ENCODE measurements at places on chromosomes 6 and 20.

DNA sequence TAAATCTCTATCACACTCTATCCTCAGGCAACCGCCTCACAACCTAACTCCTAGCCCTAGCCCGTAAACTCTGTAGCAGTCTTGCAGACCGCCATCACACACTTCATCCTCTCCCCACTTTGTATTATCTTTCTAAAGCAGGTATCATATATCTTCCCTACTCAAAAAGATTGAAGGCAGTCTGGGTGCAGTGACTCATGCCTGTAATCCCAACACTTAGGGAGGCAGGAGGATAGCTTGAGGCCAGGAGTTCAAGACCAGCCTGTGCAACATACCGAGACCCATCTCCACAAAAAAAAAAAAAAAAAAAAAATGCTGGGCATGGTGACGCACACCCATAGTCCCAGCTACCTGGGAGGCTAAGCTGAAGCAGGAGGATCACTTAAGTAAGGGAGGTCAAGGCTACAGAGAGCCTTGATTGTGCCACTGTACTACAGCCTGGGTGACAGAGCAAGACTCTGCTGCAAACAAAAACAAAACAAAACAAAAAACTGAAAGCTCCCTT is 22.9 kb downstream of the RANBP9 start:
- DNase-seq, result no peak

DNA sequence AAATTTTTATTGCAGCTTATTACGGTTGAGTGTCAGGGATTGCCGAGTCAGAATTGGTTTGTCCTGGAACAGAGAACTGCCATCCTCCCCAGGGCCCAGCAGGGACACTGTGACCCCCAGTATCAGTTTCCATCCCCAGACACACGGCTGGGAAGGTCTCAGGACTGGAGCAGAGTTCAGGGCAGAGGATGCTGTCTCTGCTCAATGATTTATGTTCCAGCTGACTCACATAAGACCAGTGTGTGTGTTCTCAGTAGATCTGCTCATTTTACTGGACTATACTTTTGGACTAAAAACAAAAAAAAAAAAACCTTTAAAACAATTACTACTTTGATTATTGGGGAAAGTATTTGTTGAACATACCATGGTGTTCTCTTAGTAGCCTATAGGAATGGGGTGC is 44.2 kb downstream of the FNDC1 start:
- DNase-seq, result no peak

DNA sequence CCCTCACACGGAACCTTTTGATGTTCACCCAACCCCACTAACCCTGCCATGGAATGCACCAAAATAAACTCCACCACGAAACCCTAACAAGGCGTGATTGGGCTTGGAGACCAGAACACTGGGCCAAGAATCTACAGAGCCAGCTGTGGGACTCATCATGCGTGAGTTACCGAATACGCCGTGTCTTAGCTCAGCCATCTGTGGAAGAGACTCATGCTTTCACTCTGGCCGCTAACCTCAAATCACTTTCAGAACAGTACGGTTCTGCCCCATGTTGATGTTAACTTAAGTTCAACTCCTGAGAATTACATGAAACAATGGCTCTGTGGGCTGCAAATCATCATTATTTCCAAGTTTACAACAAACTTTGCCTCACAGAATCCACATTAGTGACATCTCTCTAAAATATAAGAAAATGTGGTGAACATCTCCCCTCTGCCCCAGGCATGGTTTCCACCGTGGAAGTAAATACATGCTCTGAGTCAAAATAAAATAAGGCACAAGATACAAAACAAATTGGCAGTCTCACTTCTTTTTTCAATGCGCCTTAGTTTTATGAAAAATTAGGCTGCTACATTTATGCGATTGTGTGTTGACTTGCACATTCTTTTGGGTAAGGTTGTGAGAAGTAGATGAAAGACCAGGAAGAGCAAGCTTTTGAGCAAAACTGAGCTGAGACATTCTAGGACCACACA is 308.9 kb upstream of the EXOC2 start:
- no peak for DNase-seq

DNA sequence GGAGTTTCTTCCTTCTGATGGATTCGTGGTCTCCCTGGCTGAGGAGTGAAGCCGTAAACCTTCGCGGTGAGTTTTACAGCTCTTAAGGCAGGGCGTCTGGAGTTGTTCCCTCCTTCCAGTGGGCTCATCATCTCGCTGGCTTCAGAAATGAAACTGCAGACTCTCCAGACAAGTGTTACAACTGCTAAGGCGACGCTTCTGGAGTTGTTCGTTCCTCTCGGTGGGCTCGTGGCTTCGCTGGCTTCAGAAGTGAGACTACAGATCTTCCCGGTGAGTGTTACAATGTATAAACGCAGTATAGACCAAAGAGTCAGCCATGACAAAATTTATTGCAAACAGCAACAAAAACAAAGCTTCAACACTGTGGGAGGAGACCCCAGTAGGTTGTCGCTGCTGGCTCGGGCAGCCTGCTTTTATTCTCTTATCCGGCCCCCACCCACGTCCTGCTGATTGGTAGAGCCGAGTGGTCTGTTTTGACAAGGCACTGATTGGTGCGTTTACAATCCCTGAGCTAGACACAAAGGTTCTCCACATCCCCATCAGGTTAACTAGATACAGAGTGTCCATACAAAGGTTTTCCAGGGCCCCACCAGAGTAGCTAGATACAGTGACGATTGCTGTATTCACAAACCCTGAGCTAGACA is 113.2 kb downstream of the GPX5 start:
- no peak for DNase-seq

DNA sequence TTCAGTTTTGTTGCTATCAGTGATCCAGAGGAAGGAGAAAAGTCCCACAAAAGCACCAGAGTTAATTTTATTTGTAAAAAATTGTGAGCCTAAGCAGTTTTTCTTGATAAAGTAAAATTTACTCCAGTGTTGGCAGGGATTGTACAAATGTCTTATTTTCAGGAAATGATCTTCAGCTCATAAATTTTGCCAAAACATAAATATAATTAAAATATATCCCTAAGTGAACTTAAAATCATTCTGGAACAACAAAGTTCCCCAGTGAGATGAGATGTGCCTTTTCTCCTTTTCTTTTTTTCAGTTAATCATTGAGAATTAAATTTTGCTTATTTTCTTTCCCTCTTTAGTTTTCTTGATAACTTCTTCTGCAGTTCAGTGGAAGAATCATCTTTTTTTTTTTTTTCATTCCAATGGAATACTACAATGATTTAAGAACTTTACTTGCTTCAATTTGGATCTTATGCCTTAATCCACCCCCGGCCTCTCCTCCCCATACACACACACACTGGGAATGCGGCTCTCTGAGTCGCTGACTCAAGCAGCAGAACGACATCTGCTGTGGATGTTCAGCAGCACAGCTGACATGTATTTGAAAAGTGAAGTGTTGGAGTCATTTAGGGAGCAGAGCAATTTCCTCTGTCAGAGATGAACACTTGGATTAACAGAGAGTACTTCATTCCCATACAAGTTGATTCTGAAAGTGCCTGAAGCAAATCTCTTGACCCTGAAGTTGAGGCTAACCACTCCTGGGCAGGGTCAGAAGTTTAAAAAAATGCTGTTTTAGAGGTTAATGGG is 27.7 kb upstream of the LAMA4 start:
- DNase-seq, result no peak

- DNase-seq, result no peak
These were observed 203.9 kb downstream of the ASCC3 start for GRCh38 chr6:100677240-100677639.

DNA sequence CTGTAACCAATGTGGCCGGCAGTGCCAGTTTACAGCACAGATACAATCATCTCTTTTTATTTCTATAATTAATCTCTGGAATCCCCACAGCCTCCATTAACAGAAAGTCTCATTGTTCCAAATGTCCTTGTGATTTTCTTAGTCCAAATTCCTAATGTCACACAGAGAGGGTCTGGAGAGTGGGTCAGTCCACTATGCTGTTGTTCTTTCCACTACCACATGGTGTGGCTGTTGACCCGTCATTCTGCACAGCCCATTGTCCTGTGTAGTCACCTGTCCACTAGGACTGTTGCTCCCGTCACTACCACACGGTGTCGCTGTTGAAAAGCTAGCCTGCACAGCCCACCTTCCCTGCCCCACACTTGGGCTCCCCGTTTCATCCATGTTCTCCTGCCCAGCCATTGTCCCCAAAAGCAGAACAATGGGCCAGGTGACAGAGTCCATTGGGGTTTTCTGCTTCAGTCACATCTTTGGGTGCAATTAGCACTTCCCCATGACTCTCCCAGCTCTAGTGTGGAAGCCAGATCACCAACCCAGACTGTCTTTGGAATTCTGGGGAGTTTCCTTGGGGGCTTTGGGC is 8.6 kb upstream of the LBP start:
- DNase-seq, result no peak

- DNase-seq, result no peak
These were observed 217.1 kb downstream of the ANKRD60 start for GRCh38 chr20:58011106-58011946.

DNA sequence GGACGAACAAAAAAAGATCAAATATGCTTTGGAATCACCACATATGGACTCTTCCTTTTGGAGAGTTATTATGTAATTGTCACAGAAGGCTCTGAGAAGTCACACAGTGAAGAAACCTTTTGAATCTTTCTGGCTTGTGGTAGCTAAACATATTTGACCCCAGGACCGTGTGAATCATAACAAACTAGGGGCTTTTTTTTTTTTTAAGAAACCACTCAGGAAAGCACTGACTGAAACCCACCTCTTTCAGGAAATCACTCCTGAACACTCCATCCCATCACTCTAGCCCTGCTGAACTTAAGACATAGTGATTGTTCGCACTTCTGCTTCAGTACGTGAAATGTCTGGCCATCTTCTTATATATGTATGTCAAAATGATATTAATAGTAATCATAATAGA is 495.9 kb upstream of the ARID1B start:
- DNase-seq, result no peak

GRCh38 chr20:36576081-36576445 is 2.7 kb downstream of the TGIF2 start:
- DNase-seq, result no peak

DNA sequence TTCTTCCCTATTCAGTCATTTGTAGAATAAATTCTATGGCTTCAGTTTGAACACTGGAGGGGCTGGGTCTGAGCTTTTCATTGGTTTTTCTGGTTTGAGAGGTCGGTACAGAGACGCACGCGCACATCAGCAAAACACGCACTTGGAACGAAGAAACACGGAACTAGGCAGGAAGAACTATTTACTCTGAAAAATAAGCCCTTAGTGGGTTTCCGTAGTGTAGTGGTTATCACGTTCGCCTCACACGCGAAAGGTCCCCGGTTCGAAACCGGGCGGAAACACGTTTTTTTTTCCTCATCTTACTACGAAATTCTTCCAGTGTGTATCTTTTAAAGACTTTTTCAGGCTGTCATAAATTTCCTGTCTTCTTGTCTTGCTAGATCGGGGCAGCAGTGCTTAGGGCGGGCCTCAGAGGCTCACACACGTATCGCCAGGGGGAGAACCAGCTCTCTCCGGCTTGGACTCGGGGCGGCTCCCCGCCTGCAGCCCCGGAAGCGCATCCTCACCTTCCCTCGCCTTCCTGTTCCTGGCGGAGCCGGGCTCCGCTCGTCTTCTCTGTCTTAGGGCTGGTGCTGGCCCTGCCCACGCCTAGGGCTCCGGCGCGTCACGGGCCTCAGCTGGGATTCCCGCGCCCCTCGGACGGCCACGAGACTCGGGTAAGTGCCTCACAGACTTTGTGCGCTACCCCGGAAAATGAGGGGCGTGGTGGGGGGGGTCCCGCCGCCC is at the start of gene HMGN4:
Gene HMGN4, plus strand, starts transcription at position 521 of the 726 bp plus-strand sequence. CDS start 6,841 bp downstream, outside the sequence.
- peak; percentile 66 for DNase-seq

DNA sequence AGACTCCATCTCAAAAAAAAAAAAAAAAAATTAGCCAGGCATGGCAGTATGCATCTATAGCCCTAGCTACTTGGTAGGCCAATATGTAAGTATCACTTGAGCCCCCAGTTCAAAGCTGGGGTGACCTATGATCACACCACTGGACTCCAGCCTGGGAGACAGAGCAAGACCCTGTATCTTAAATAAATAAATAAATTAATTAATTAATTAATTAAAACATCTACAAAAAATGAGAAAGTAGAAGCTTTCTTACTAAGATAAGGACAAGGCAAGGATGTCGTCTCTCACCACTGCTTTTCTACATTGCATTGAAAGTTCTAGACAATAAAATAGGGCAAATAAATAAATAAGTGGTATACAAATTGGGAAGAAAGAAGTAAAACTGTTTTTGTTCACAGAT is 134.3 kb upstream of the CARMIL1 start:
- no peak for DNase-seq

DNA sequence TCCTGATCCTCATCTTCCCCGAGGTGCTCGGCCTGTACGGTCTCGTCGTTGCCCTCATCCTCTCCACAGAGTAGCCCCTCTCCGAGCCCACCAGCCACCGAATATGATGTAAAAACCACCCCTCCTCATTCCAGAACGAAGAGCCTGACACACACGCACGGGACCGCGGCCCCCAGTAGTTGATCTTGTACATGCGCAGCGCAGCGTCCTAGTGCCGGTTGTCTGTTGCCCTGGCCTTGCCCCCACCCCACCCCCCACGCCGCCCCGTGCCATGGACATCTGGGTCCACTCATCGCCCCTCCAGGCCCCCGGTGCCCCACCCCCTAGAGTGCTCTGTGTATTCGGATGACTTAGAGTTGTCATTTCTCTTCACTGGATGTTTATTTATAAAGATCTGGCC is 5.2 kb upstream of the PRPH2 start:
- no peak for DNase-seq

- DNase-seq, result no peak
These were observed 19.3 kb upstream of the RNF146 start for GRCh38 chr6:127247114-127248096.

GRCh38 chr6:157203312-157203744 is 120.0 kb downstream of the TMEM242 start:
- no peak for DNase-seq

DNA sequence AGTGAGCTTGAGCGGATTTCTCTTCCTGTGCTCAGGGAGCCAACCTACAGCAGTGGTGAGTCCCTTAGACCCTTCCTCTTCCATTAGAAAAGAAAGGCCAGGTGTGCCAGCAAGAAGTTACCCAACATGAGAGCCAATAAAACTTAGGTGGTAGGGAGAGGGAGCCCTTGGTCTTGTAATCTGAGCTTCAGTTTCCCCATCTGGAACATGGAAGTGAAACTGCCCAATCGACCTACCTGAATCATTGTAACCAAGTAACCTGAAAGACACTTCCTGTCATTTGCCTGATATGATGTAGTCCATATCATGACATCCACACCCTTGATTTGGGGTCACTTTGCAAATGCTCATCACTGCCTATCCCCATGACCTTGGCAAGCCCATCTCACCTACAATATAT is 66.4 kb downstream of the MDGA1 start:
- DNase-seq, result no peak

DNA sequence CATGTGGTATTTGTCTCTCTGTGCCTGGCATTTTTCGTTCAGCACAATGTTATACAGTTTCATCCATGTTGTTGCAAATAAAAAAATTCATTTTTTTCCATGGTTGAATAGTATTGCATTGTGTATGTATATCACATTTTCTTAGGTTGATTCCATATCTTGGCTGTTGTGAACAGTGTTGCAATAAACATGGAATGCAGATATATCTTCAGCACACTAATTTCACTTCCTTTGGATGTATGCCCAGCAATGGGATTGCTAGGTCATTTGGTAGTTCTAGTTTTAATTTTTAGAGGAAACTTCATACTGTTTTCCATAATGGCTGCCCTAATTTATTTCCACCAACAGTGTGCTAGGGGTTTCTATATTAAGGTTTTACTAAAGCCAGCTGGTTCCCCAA is 52.6 kb downstream of the GFRAL start:
- no peak for DNase-seq

GRCh38 chr6:14542670-14543366 is 425.2 kb downstream of the CD83 start:
- no peak for DNase-seq
